ENCODE measurements at places on chromosomes 5 and 9. TPM values are rescaled to one million over a fixed set of nuclear protein-coding genes. Genes with fewer than 3 reads are reported as not detected.

Gene SHOC1
- total RNA-seq, result 1.4 TPM

Gene SPINK1
- 1.5 TPM for total RNA-seq

Gene JAK2
- total RNA-seq, result 24.1 TPM

Gene MYOT
- total RNA-seq, result 3.2 TPM

Gene CDC20B
- total RNA-seq, result not detected

Gene SLC34A1
- total RNA-seq, result not detected

Gene TMOD1
- total RNA-seq, result 4.9 TPM

Gene SLCO4C1
- total RNA-seq, result 0.30 TPM

Gene SOX30
- 0.10 TPM for total RNA-seq

Gene C9orf50
- total RNA-seq, result not detected

Gene PELO
- total RNA-seq, result 13.7 TPM

Gene DOCK8
- 11.6 TPM for total RNA-seq
